Astrocyte of the spinal cord (primary cell): ENCODE measurements at places on chromosomes 11 and 22.

DNA sequence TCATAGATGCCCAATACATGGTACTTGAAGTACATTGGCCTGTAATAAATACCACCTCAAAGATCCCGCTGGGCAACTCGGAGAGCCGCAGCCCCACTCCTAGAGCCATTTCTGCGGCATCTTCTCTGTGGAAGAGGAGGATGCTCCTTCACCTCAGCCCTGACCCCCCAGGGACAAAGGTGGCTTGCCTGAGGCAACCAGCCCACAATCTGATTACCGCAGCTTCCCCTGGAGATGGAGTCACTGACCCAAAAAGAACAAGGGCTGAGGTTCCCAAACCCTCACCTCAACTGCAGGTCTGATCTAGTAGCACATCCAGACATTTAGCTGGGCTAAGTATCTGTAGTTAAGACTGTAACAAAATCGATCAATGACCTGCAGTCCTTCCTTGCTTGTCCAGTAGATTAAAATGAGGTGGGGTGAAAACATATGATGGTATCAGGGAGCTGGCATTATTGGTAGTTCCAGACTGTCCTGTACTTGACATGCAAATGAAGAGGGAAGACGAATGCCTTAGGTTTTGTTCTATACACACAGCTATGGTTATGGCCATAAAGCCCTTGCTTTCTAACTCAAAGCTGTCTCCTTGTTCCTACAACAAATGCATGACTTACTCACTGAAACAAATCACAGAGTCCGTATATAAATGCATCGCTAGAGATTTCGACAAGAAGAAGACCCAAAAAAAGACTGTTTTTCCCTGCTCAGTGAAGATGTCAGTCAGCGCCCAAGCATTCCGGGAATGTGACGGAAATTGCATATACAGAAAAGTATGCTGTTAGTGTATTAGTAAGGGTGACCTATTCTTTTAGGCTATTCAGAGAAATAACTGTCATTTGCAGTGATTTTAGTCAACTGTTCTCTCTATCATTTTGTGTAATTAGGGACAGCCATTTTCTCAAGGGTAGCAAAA lies 33.7 kb downstream of the C11orf71 start:
- DNase-seq, result peak; percentile 76

GRCh38 chr11:121755191-121755590 lies 302.4 kb upstream of the SORL1-AS1 start:
- DNase-seq, result no peak

DNA sequence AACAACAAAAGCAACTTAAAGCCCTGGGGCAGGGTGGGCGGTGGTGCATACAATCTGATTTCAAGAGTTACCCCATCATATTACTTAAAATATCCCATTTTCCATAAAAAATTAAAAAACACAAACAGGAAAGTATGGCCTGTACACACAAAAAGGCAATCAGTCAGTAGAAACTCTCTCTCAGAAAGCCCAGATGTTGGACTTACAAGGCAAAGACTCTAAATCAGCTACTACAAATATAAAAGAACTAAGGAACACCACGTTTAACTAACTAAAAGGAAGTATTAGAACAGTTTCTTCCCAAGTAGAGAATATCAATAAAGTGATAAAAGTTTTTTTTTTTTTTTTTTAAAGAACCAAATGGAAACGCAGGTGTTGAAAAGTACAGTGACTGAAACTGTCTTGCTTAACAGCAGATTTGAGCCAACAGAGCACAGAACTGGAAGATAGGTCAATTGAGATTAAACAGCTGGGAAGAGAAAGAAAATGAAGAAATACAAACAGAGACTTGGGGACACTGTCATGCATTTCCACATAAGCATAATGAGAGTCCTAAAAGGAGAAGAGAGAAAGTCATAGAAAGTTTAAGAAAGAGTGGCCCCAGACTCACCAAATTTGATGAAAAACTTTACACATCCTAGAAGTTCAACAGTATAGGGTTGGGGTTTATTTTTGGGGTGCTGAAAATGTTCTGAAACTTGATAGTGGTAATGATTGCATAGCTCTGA lies 8.6 kb downstream of the SC5D start:
- DNase-seq, result no peak

DNA sequence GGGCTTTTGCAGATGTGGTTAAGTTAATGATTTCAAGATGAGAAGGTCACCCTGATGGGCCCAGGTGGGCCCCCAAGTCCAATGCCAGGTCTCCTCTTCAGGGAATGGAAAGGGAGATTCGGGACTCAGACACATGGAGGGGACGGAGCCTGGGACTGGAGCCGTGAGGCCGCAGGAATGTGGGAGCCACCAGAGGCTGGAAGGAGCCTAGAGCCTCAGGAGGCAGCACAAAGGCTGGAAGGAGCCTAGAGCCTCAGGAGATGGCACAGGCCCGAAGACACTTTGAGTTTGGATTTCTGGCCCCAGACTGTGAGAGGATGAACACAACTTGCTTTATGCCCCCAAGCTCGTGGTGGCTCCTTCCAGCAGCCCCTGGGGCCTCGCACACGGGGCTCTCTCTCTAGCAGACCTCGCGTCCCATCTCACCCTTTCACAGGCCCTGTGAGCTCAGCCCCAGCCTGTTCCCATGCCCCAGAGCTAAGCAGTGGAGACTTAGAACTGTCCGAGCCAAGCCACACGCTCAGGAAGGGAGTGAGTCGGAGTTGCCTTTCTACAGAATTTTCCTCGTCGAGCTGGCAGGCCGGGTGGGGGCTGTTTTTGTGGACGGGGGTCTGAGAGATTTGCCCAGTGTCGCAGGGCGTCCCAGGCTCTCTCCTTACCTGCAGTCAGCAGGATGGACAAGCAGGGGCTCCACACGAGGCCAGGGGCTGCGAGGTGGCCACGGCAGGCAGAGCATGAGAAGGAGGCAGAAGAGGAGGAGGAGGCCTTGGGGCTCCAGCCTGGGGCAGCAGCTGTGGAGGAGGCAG lies 937.6 kb downstream of the BRD1 start:
- DNase-seq, result no peak

- DNase-seq, result no peak
Observed at GRCh38 chr11:63997104-63997700, 11.0 kb downstream of the OTUB1 start.

DNA sequence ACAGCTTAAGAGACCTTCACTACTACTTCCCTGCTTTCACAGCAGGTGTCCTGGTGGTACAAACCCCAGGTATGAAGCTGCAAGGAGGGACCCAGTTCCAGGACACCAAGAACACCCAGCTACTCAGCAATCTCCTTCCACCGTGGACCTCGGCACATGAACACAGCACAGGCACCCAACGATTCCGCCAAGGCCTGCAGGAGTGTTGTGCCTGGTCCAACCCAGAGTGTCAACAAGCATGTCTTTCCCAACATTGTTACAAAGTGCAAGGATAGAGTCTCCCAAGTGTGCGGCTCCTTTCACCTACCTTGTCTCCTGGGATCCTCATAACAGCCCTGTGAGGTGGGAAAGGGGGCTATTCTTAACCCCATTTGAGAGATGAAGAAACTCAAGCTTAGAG lies 11.8 kb downstream of the PATZ1 start:
- no peak for DNase-seq

DNA sequence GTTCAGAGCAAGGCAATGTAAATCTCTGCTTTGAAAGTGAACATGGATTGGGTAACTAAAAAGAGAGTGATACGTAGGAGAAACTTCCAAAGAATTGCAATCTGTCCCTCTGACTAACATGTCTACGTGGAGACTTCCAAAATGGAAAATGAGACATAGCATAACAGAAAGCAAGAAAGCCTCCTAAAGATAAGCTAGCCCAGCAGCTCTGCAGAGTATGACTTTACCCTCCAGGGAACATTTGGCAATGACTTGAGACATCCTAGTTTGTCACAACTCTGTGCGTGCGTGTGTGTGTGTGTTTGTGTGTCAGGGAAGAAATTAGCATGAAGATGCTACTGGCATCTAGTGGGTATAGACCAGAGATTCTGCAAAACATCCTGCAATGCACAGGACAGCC lies 817.4 kb downstream of the NTM start:
- peak; percentile 17 for DNase-seq

DNA sequence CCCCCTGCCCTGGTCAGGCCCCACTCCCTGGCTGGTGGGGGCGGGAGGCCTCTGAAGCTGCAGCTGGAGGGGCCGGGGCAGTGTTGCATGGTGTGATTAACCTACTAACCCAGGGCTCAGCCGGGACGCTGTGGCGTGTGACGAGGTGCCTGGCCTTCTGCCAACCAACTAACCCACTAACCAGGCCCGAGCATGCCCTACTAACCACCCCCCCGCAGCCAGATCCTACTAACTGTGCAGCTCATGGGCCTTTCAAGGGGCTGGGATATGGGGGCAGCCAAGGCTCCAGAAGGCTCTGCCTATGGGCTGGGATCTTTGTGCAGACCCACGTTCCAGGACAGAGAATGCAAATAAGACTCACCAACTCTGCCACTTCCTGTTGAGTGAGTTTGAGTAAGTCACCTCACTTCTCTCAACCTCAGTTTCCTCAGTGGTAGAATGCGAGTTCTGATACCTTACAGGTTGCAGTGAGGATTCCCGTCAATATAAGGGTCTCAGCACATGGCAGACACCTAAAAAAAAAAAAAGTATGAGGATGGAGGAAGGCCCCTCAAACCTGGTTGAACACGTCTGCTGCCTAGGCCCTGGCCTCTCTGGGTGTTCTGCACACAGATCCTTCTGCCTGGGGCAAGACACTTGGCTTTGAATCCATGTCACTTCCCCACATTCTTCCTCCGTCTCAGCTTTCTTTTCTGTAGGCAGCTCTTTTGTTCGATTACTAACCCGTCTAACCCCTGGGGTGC lies 14.1 kb downstream of the MIAT start:
- no peak for DNase-seq

DNA sequence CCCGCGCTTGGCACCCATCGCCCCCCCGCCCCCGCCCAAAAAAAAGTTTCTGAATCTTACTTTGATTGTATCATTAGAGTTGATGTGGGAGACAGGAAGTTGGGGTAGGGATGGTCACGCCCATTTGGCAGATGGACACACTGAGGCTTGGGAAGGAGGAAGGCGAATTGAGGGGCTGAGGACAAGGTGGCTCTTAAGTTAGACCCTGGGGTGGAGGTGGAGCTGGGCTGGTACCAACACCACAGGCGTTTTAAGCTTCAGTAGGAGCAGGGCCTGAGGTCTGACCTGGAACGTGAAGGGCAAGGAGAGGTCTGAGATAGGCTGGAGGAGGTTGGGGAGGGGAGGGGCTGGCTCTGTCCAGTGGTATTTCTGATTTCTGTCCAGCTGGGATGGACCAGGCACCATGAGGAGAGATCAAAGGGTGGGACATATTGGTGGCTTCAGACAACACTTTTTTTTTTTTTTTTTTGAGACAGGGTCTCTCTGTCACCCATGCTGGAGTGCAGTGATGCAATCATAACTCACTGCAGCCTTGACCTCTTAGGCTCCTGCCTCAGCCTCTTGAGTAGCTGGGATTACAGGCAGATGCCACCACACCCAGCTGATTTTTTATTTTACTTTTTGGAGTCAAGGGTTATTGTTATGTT lies 799 bp upstream of the CDC42BPG start:
- DNase-seq, result no peak

GRCh38 chr11:111046291-111046690 lies 199.2 kb upstream of the POU2AF2 start:
- peak; percentile 63 for DNase-seq

- DNase-seq, result no peak
Observed at GRCh38 chr11:74320538-74320937, 9.1 kb upstream of the P4HA3 start.

DNA sequence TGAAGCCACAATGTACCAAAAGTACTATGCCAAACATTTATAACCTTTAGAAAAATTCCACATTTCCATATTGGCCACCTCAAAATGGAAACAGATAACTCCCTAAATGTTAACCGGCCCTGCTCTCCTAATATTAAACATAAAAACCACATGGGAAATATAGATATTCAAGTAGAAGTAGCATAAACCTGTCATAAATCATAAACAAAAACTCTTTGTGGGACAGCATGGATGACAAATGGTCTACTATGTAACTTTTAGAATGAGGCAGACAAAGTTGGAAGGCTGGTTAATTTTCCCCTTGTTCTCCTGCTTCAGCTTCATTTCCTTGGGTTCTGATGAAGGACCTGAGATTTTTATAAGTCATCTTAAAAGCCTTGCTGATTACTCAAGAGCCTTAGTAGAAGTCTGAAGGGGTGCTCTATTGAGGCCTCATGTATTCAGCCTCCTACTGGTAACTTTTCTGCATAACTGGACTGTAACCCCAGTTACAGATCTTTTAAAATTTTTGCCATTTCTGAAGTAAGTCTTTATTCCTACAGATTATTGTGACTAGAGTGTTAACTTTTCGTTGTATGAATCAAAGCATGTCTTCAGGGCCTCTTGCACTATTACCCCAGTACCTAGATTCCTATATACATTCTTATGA lies 116.4 kb downstream of the STIM1 start:
- DNase-seq, result no peak

GRCh38 chr11:37946155-37946766 lies 1348.2 kb upstream of the RAG2 start:
- peak; percentile 50 for DNase-seq

DNA sequence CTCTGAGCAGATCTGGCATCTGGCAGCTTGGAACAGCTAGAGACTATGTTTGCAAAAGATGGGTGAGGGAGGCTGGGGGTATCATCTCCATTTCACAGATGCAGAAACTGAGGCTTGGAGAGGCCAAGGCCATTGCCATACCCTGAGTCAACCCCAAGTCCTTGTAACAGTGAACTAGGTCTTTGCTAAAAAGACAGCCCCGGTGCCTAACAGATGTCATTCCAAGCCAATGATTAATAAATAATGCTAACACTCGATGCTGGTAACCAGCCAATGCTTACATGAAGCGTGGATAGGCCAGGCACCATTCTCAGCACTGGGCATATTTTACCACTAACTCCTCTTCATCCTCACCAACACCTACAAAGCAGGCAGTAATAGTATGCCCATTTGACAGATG lies 164.0 kb downstream of the MN1 start:
- DNase-seq, result peak; percentile 20

GRCh38 chr11:12778240-12778905 lies 104.2 kb downstream of the TEAD1 start:
- no peak for DNase-seq

DNA sequence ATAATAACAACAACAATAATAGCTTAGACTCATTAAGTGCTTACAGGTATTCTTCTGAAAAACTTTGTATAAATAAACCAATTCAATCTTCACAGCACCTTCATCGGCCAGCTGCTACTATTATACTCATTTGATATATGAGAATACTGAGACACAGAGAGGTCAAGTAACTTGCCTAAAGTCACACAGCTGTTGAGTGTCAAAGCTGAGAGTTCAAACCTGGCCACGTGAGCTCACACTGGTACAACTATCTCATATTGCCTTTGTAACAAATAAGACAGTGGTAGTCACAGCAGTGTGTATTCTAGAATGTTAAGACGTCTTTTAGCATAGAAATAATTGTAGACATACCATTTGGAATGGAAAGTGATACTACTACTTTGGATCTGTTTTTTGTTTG lies 268.5 kb downstream of the NTM start:
- DNase-seq, result no peak

DNA sequence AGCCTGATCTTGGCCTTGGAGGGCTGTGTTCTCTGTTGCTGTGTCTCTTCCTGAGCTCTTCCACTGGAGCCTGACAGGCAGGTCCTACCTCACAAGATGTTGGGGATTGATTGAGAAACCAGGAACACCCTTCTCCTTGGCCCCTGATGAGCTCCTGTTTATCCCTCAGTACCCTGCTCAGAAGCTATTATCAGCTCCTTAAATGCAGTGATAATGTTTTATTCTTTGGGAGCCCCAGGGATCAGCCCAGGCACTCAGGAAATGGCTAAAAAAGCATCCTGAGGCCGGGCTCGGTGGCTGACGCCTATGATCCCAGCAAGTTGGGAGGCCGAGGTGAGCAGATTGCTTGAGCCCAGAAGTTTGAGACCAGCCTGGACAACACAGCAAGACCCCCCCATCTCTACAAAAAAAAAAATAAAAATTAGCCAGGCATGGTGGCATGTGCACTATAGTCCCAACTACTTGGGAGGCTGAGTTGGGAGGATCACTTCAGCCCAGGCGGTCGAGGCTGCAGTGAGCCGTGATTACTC lies 4.9 kb upstream of the PHLDA2 start:
- no peak for DNase-seq
